ENCODE measurements at places on chromosomes 1 and 21.

- no peak for DNase-seq
These were observed 127.5 kb downstream of the UCK2 start for GRCh38 chr1:165954940-165955339.

DNA sequence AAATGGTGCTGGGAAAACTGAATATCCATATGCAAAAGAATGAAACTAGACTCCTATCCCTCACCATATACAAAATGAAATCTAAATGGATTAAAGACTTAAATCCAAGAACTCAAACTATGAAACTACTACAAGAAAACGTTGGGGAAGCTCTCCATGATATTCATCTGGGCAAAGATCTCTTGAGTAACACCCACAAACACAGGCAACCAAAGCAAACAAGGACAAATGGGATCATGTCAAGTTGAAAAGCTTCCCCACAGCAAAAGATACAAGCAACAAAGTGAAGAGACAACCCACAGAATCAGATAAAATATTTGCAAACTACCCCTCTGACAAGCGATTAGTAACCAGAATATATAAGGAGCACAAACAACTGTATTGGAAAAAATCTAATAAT is 13.8 kb downstream of the TTC13 start:
- no peak for DNase-seq

DNA sequence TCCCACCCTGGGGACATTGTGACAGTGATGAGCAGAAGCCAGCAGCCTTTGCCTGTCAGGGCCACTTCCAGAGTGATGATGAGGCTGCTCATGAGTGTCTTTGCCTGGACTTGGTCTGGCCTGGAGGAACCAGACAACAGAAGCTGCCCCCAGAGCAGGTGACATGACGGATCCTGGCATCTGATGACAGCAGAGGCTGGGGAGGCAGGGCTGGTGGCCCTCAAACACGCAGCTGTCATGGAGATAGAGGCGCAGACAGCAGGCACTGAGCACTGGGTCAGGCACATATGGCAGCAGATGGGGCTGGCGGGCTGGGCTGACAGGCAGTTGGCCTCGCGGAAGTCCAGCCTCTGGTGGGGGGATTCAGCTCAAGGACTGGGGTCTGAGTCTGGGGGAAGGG is 66.4 kb upstream of the STUM start:
- DNase-seq, result no peak

GRCh38 chr1:157438613-157439012 is 113.7 kb downstream of the FCRL5 start:
- no peak for DNase-seq

DNA sequence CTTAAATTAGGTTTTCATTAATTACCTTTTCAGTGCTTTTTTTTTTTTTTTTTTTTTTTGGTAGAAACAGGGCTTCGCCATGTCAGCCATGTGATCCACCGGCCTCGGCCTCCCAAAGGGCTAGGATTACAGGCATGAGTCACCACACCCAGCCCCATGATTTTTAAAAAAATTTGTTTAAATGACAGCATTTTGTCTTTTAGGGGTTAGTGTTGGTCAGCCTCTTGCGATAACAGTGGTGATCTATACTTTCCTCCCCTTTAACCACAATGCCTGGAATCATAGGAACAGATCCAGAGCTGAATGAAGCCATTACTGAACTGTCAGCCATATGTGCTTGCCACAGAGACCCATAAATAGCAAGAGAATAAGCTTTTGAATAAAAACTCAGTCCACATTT is 73.9 kb downstream of the CACHD1 start:
- DNase-seq, result no peak

- DNase-seq, result no peak
These were observed 134.6 kb upstream of the BARHL2 start for GRCh38 chr1:90851711-90852050.

DNA sequence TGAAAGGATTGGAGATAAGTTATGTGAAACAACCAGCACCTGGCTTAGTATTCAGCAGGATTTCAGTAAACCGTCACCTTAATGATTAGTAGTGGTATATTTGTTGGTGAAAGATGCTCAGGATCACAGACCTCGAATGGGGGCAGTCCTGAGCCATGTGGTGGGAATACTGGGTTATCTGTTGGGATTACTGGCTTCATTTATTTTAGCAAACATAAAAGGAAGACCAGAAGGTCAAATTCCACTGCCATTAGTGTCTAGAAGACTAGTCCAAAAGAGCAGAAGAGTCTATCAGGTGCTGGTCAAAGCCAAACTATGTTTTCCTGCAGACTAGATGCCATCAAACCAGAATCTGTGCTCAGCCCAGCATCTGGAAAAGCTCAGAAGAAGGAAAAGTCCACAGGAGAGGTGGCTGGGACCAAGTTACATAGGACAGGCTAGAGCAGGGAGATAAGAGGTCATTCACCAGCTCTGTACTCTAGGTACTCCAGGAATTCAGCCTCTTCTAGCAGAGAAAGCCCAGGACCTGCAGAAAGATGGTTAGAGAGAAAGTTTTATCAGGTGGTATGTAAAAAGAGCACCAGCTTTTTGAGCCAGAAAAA is 343.4 kb downstream of the PLPP3 start:
- no peak for DNase-seq

DNA sequence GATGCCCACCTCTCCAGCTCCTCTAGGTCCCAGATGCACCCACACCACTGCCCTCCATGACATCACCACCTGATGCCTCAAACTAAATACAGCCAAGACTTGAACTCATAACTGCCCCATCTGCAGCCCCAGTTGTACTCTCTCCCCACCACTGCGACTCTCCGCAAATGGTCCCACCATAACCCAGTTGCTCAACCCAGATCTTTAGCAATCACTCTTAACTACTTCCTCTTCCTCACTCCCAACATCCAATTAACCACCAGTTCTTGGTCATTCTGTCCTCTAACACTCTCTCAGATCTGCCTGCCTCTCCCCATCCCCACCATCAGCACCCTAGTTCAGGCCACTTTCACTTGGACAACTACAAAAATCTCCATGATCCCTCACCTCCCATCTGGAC is 36.8 kb upstream of the PLA2G2C start:
- DNase-seq, result no peak

- DNase-seq, result no peak
These were observed 52.7 kb upstream of the GRHL3 start for GRCh38 chr1:24266398-24266941.

DNA sequence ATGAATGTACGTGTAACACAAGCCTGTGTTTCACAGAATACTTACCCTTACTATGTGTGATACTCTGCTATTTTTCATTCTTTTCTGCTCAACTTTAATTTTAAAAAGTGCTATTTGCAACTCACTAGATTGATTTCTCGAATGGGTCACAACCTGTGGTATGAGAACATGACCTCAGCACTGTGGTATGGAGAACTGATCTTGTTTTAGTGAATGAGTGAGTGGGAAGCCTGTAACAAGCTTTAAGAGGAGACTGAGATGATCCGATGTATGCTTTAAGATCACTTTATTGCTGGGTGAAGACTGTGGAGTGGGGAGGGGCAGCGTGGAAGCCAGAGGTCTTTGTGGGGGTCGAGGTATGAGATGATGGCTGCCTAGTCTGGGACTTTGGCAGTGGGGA is 21.6 kb downstream of the MECR start:
- no peak for DNase-seq

DNA sequence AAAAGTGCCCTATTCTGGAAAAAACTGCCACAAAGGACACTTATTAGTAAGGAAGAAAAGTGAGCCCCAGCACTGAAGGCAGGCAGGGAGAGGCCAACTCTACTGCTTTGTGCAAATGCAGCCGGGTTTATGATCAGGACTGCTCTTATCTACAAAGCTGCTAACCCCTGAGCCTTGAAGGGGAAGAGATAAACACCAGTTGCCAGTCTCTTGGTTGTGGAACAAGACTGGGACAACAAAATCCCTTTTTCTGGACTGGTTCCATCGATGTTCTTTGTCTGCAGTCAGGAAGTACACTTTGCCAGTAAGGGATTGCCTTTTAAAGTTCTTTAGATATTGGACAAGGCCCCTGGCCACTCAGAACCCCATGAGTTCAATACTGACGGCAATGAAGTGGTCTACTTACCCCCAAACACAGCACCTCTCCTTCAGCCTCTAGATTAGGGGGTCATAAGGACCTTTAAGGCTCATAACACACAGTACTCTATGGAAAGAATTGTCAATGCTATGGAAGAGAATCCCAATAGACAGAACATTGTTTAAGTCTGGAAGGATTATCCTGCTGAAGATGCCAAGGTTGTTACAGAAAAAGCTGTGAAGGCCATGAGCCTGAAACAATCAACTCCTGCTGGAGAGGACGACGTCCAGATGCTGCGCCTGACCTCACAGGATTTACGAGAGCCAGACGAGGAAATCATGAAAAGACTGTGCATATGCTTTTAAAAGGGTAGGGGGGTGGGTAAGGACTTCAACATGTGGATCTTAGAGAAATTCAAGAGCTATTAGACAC is 43.6 kb downstream of the GNB1 start:
- DNase-seq, result no peak

- no peak for DNase-seq
These were observed 33.1 kb upstream of the VPS26C start for GRCh38 chr21:37300114-37300751.

DNA sequence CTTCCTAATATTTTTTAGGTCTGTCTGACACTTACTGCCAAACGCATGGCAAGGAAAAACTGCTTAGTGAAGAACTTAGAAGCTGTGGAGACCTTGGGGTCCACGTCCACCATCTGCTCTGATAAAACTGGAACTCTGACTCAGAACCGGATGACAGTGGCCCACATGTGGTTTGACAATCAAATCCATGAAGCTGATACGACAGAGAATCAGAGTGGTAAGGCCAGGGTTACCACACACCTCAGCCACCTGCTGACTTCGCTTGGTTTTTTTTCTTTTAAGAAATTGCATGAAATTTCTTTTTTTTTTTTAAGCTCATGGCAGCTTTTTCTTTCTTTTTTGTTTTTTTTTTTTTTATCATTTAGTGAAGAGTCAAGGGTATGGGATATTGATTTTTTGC is 17.2 kb downstream of the ATP1A1 start:
- no peak for DNase-seq
